Inflammatory macrophage (primary cell): ENCODE measurements at places on chromosomes 6 and 20.

DNA sequence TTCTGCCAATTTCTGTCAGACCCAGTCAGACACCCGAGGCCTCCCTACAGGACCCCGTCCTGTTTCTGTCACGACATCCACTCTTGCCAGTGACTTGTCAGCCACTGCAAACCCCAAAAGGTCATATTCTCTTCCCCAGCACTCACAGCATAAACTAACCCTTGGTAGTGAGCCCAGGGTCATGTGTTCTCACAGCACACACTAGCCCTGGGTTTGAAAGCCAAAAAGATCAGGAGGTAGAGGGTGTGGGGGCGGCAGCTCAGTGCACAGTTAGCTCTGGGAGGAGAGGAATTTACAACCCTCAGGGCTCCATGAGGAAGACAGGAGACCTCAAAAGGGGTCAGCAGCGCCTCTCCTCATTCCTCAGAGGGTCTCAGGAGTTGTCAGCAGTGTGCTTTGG, 9.9 kb upstream of the SNX9 start:
- DNase-seq = peak; percentile 58

GRCh38 chr20:57212534-57213276, 53.7 kb downstream of the BMP7 start:
- DNase-seq = no peak

GRCh38 chr6:153117986-153118879, 12.8 kb downstream of the RGS17 start:
- peak; percentile 83 for DNase-seq

DNA sequence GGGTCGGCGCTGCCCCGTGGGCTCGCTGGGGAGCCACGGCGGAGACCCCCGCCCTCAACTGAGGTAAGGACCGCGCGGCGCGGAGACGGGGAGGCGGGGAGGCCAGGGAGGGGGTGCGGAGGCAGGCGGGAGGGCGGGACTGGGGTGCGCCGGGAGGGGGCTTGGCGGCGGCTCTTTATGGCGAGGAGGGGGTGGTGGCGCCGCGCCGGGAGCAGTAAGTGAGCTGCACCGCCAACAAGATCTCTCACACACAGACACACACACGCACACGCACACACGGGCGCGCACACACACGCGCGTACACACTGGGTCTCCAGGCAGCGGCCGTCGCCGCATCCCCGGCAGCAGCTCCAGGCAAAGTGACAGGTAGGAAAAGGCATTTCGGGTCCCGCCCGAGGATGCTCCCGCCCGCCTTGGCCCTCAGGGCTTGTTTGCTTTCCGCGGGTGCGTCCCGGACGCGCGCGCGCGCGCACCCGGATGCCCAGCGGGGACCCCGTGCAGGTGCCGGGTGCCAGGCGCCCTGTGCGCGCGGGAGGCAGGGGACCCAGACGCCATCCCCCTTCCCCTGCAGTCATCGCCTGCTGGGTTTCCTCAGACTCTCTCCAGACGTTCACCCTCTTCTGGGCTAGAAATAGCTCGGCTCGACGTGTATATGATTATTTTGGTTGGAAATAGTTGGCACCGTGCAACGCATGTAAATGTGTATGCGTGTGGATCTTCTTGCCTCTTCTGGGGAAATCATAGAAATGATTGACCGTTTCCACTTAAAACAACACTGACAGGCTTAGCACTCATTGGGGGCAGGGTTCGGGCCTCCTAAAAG, at the start of gene PLCB4:
TSS of gene PLCB4 (plus strand) at position 247 of the 823 bp plus-strand sequence. CDS start 238,728 bp downstream, outside the sequence.
- no peak for DNase-seq

DNA sequence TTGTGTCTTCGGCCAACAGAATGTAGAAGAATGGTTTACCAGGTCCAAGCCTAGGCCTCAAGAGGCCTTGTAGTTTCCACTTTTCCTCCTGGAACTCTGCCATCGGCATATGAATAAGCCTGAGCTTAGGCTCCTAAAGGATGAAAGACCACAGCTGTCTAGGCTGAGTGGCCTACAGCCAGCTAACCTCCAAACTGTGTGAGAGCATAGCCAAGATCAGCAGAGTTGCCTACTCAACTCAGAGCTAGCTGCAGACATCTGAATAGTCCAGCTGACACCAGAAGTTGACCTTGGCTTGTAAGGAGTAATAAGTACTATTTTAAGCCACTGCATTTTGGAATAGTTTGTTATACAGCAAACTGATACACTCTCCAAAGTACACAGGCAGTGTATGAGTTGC, 52.6 kb upstream of the SMIM29 start:
- no peak for DNase-seq

DNA sequence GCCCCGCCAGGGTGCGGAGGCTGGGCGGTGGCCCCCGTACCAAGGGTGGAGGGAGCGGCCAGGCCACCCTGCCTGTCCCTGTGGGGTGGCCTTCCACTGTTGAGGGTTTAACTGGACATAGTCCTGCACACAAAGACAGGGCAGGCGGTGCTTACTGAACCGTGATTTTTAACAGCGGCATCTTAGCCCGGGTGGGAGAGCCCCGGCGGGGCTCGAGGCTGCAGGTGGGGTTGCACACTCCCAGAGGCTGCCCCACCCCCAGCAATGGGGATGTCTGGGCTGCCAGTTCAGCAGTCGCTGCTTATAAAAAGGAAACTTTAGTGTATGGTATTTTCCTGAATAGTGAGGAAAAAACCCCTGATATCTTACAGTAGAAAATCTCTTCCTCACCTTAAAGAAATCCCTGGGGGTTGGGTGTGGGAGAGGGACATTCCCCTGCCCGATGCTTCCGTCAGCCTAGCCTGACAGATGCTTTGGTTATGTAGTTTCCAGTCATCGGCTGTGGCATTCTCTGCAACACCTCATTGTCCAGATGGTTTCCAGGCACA, 79.4 kb downstream of the IRF4 start:
- no peak for DNase-seq

DNA sequence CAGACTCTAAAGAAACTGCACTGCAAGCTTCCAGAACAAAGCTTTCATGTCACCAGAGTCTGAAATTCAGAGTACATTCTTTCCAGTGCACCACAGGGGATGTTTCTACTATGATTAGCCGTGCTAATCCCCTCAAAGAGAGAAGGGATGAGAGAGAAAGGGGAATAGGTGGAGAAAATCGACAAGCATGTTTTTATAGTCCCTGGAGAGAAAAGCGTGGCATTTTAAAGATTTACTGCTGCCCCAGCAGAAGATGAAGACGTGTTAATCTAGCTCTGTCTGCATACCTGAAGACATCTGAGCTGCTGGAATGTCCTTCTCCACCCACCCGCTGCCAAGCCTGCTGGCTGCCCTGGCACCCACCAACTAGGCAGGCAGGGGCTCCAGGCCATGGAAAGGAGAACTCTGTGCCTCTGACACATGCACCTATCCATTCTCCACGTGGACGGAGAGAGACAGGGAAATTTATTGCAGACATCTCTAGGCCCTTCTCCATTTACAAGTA, 4.1 kb downstream of the MYLK4 start:
- no peak for DNase-seq

GRCh38 chr20:9068233-9068801, 570 bp upstream of the PLCB4 start:
- no peak for DNase-seq

DNA sequence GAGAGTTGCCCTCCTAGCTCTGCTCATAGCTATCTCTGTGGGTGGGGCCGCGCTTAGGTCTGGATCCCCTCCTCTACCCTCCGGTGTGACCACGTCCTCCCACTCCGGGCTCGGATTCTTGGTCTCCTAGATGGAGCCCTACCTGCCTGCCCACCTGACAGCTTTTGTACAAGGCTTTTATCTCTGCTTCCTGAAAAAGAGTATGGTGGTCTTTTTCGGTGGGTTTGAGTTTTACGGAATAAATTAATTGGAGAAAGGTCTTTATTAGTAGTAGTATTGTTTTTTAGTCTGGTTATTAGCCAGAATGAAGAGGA, 773 bp downstream of the SMAP1 start:
- DNase-seq = peak; percentile 2

GRCh38 chr20:58677079-58677604, 15.5 kb upstream of the NPEPL1 start:
- DNase-seq = no peak

- peak; percentile 56 for DNase-seq
These were observed 1.9 kb downstream of the PPP1R18 start for GRCh38 chr6:30684386-30685156.

GRCh38 chr20:37984018-37984785, 49.1 kb downstream of the TTI1 start:
- no peak for DNase-seq

GRCh38 chr6:121430514-121431460, 4.7 kb upstream of the GJA1 start:
- peak; percentile 10 for DNase-seq

GRCh38 chr6:115487331-115487730, 573.4 kb downstream of the FRK start:
- no peak for DNase-seq

DNA sequence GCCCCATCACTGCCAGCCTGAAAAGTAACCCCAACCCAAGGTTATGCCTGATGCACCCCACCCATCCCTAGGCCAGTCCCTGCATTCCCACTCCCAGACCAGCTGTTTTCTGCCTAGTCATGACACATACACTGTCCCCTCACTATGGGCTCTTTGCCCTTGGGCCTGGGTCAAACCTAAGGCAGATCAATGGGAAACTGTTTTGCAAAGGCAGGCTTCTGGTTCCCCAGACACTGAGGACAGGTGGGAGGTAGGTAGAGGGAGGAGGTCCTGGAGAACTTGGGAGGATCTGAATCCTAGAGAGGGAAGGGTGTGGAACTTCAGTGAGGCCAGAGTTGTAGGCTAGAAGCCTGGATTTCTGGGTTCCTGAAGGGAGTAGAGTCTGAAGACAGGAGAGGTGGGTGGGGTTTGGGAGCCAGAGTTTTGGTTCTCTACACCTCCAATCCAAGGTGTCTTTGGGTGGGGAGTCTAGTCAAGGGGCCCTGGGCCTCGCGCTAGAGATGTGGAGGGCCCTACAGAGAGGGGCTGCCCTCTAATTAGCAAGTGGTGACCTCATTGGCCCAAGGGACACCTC, 2.0 kb downstream of the CLIC1 start:
- no peak for DNase-seq

GRCh38 chr6:103002282-103002681, 1608.8 kb downstream of the GRIK2 start:
- no peak for DNase-seq

- DNase-seq = no peak
These were observed 715.0 kb downstream of the TFAP2A start for GRCh38 chr6:9699888-9700287.
